ENCODE measurements at places on chromosomes 7 and 10.

- DNase-seq, result no peak
These were observed 29.8 kb upstream of the MSMB start for GRCh38 chr10:46075869-46076268.

GRCh38 chr7:112869111-112869774 lies 79.0 kb upstream of the TMEM168 start:
- DNase-seq, result no peak

DNA sequence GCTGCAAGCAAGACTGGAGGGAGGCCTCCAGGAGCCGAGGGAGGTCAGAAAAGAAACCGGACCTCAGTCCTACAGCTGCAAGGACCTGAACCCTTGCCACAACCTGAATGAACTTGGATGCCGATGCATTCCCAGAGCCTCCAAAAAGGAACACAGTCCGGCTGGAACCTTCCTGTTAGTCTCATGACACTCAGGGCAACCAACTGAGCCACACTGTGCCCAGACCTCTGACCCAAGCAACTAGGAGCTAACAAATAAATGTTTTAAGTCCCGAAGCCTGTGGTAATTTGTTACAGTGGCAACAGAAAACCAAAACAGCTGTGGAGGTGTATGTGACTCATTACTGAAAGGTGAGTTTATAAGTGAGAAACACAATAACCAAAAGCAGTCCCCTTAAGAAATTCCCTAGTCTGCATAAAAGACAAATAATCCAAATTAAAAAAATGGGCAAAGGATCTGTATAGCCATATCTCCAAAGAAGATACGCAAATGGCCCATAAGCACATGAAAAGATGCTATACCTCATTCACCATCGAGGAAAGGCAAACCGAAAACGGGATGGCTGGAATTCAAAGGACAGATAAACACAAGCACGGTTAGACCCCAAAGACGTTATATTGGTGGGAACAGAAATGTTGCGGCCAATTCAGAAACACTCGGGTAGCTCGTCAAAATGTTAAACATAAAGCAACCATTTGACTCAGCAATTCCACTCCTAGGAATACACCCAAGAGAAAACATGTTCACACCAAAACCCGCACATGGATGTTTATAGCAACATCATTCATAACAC lies 24.8 kb downstream of the GNA12 start:
- DNase-seq, result no peak

DNA sequence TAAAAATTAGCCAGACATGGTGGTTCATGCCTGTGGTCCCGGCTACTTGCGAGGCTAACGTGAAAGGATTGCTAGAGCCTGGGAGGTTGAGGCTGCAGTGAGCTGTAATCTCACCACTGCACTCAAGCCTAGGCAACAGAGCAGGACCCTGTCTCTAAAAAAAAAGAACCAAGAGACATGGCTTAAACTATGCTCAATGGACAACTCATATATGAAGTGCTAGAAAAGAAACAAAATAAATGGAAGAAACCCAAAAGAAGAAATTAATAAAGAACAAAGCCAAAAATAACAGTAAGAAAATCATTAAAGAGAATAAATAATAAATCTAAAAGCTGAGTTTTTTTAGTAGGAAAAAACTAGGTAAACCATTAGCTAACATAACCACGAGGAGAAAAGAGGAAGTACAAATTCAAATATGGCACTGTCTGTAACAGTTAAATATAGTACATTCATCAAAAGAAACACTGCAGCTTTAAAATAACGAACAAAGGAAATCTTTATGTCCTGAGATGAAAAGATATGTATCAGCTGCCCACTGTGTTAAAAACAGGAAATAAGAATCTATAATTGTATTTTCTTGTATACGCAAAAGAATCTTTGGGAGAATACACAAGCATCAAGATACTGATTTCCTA lies 48.7 kb downstream of the UPF2 start:
- no peak for DNase-seq

- no peak for DNase-seq
These were observed 43.6 kb upstream of the KLF6 start for GRCh38 chr10:3828404-3829155.

DNA sequence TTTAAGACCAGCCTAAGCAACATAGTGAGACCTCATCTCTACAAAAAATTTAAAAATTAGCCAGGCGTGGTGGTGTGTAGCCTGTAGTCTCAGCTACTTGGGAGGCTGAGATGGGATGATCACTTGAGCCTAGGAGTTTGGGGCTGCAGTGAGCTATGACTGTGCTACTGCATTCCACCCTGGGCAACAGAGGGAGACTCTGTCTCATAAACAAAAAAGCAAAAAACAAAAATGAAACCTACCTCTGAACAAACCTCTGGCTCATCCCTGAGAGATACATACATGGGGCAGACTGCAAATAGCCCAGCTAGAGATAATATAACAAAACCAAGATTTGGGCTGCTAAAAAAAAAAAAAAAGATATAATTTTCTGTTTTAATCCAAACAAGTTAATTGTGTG lies 19.5 kb downstream of the C10orf67 start:
- no peak for DNase-seq

- no peak for DNase-seq
These were observed 35.2 kb downstream of the EPHB4 start for GRCh38 chr7:100791881-100792666.

Measured in HS-5 (cell line).